ENCODE measurements at places on chromosomes 2 and 18.

DNA sequence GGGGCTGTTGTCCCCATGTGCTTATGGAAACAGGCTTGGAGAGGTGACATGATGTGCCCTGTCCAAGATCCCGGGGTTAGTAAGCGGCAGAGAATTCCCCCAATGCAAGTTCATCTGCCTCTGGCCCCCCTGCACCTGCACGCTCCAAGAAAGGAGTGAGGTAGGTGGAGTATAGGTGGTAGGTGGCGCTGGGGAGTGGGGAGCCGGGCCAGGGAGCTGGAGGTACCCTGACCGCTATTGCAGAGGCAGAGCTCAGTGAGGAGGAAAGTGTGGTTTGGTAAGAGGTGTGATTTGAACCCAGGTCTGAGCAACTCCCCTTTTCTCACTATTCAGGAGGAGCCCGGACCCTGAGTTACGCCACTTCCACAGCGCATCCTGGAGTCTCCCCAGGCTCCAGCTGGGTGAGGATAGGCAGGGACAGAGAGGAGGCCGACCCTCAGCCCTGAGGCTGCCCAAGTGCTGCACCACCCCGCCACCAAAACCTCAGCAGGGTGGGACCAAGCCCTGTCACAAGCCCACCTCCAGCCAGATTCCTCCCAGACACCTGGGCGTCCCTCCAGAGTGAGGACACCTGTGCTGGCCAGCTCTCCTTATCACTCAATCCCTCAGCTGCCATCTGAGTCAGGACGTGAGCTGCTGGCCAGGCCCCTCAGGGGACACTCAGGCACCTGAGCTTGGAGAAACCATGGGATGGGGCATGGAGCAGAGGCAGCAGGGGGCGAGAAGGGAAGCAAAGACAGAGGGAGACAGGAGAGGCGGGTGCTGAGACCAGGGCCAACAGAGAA lies 5.6 kb downstream of the HAAO start:
- no peak for DNase-seq

DNA sequence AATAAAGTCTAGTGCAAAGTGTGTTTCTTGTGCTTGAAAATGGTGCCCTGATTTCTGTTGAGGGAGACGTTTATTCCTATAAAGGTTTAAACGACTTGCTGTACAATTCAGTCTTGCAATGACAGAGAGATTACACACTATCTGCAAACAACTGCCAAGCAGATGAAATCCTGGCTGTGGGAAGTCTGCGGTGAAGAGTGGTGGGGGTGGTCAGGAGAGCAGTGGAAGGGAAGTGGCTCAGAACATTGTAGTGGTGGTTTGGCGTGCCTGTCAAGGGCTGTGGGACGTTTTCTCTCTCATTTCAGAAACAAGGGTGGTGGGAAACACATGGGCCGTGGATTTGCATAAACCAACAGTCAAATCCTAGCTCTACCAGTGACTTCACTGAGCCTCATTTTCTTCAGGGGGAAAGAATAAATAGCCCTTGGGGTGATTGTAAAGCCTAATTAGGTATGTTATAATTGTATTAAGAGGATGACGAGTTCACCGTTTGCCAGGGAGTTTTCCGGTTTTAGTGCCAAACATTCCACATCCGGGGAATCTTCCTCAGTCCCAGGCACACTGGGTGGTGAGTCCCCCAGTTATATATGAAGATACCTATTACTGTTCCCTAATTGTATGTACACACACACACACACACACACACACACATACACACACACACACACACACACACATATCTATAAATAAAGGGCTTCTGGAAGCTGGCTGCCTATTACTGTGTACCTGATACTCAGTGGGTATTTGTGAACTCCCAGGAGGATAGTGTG lies 115.0 kb downstream of the SPTBN1 start:
- peak; percentile 95 for DNase-seq

- DNase-seq: peak; percentile 90
Observed at GRCh38 chr2:162244541-162245031, 1.3 kb upstream of the FAP start.

GRCh38 chr2:44843641-44844310 lies 97.7 kb upstream of the SIX3 start:
- no peak for DNase-seq

- DNase-seq: peak; percentile 82
Observed at GRCh38 chr2:102025016-102025501, 33.3 kb downstream of the IL1R2 start.

GRCh38 chr2:236353594-236353942 lies 89.4 kb upstream of the ASB18 start:
- DNase-seq: no peak

DNA sequence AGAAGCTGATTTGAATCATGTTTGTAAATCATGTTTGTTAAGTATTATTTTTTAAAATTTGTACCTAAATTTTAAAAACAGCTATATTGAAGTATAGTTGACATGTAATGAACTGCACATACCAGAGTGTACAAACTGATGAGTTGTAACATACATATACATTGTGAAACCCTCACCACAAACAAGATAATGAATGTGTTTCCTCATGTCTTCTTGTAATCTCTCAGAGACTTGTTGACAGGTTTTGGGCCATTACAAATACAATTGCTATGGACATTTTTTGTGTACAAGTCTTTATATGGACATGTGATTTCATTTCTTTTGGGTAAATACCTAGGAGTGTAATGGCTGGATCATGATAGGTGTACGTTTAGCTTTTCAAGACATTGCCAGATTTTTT lies 21.5 kb downstream of the WDR43 start:
- DNase-seq: peak; percentile 90

DNA sequence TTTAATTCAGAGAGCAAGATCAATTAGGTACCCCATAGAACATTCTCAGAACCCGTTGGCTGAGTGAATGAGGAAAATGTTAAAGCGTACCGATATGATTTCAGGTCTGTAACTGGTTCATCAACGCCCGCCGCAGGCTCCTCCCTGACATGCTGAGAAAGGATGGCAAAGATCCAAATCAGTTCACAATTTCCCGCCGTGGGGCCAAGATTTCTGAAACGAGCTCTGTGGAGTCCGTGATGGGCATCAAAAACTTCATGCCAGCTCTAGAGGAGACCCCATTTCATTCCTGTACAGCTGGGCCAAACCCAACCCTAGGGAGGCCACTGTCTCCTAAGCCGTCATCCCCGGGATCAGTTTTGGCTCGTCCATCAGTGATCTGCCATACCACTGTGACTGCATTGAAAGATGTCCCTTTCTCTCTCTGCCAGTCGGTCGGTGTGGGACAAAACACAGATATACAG lies 7.3 kb downstream of the TGIF1 start:
- DNase-seq: no peak

GRCh38 chr2:149747456-149747855 lies 159.9 kb upstream of the MMADHC start:
- peak; percentile 62 for DNase-seq

DNA sequence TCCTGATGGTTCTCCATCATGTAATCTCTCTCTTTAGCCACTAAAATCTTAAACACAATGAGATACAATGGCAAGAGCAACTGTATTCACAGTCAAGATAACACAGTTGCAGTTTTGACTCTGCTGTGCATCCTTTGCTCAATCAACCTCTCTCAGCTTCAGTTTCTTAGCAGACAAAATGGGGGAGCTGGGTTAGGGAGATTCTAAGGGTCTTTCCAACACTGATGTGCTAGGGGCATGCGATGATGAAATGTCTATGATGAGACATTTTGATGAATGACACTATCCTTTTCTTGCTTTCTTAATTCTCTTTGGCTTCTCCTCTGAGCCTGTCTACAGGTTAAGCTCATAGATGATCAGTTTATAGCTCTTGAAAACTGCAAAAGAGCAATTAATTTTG lies 1.1 kb downstream of the SERPINB10 start:
- no peak for DNase-seq

GRCh38 chr2:240433973-240434727 lies 1.3 kb upstream of the GPC1 start:
- peak; percentile 87 for DNase-seq

- no peak for DNase-seq
Observed at GRCh38 chr2:68103030-68103708, 40.4 kb upstream of the C1D start.

DNA sequence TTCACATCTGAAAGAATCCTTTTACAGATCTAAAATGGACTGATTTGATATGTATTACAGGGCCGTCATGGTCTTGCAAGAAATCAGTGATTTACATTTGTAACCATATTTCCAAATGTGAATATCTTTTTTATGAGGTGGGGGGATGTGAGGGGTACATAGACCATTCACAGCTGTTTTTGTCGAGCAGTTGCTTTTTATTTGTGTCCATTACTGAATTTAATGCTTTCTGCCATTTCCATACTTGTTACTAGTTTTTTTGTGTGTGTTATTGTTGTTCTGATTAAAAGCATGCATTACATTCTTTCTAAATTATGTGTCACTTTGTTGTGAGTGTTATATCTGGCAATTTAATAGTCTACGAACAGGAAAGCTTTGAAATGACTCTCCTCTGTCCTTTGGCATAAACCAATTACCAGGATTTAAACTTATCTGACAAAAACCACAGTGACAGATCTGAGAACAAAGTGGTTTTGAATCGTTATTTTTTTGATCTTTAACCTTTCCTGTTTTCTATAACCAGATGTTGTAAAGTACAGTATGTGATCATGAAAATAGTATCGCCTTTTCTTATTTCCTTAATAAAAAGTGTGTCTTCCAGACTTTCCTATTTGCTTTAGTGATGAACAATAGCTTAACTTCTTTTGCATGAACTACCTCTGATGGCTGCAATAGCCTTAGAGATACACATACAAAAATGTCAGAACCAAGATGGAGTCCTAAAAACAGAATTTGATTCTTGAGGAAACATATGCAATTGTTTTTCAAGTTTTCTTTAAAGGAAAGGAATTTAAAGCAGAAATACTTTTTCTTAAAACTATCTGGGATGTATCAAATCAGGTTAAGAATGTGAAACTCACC lies 354.2 kb upstream of the ACVR2A start:
- DNase-seq: no peak

- DNase-seq: no peak
Observed at GRCh38 chr2:109053716-109054115, 64.7 kb upstream of the EDAR start.

DNA sequence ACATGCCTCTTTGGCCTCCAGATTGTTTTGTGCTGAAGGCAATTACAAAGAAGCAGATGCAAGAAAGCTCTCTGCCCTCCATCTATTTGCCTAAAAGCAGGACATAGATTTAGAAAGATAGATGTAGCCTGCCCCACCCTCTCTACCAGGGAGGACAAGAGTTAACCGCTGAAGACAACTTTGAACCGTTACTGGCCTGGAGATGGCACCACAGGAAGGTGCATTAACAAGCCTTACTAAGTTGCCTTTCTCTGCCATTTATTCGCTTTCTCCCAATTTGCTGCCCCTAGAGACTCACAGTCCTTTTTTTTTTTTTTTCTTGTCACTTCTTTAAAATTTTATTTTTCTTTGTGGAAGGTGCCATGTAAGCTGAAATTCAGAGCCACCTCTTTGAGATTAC lies 28.8 kb upstream of the RMDN2 start:
- peak; percentile 53 for DNase-seq

DNA sequence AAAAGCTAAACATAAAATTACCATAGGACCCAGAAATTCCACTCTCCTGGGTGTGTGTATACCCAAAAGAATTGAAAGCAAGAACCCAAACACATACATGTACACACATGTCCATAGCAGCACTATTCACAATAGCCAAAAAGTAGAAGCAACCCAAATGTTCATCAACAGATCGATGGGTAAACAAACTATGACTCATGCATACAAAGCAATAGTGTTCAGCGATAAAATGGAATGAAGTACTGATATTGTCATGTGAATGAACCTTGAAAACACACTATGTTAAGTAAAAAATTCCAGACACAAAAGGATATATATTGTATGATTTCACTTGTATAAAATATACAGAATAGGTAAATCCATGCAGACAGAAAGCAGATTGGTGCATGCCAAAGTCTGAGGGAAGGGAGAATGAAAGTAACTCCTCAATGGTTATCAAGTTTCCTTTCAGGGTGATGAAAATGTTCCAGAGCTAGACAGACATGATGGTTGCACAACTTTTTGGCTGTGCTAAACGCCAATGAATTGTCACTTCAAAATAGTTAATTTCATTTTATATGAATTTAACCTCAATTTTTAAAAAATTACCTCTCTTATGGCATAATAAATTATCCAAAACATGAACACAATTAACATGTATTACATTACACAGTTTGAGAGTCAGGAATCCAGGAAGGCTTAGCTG lies 35.5 kb downstream of the GKN2 start:
- DNase-seq: peak; percentile 38

DNA sequence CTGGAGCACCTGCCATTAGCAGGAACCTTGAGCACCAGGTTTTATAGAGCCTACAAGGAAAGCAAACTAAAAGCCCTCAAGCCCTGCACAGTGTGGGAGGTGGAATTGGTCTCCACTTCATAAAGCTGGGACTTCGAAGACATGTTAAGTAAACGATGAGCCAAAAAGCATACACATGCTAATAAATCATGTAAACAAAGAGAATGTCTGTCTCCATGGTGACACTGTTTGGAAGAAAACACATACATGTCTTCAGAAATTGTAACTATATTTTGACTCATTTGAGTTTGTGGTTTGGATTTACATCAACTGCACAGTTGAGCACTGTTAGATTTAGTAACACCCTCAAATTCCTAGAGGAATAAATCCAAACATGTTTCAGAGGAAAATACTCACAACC lies 978.5 kb upstream of the LRRTM1 start:
- DNase-seq: no peak

DNA sequence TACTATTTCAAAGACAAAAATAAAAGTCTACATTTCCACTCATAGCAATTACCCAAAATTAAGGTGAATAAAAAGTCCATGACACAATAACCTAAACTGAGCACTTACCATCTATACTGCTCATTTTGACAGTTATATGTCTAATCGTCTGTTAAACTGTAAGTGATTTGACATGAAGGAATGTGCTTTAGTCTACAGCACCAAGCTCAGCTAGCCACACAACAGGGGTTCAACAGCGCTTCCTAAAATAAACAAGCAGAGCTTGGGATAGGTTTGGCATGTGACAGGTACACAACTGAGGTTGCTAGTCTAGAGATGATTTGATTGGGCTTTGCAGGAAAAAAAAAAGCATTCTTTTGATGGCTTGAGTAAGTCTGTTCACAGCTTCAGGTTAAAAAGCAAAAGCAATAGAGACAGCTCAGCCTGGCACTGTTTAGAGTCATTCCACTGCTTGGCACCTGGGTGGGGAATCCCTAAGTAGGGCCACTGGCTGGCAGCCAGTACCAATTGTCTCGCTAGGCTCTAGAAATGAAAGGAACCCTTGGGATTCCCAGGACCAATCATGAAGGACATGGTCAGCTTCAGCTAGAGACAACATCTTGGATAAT lies 78.6 kb downstream of the BARD1 start:
- peak; percentile 72 for DNase-seq

- DNase-seq: no peak
Observed at GRCh38 chr2:231514951-231515297, 15.3 kb downstream of the NMUR1 start.

DNA sequence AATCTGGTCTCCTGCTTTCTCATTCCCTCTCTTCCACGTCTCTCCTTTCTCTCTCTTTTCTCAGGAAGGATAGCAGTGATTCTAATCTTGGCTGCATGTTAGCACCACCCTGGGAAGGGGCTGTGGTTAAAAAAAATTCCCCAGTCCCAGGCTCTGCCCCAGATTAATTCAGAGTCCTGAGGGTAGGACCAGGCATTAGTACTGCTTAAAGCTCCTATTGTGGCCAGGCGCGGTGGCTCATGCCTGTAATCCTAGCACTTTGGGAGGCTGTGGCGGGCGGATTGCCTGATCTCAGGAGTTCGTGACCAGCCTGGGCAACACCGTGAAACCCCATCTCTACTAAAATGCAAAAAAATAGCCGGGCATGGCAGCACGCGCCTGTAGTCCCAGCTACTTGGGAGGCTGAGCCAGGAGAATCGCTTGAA lies 35.4 kb upstream of the EML4 start:
- no peak for DNase-seq
